ENCODE measurements at places on chromosomes 7 and 10. TPM values are rescaled to one million over a fixed set of nuclear protein-coding genes. Genes with fewer than 3 reads are reported as not detected.

PNLIP gene
- total RNA-seq = not detected

PRPS1L1 gene
- not detected for total RNA-seq

ZPBP gene
- not detected for total RNA-seq

UPK3B gene
- total RNA-seq = 7.6 TPM

ADAM12 gene
- not detected for total RNA-seq

HOXA5 gene
- 22.0 TPM for total RNA-seq

ASIC3 gene
- total RNA-seq = not detected

CNPY1 gene
- total RNA-seq = not detected

DNA sequence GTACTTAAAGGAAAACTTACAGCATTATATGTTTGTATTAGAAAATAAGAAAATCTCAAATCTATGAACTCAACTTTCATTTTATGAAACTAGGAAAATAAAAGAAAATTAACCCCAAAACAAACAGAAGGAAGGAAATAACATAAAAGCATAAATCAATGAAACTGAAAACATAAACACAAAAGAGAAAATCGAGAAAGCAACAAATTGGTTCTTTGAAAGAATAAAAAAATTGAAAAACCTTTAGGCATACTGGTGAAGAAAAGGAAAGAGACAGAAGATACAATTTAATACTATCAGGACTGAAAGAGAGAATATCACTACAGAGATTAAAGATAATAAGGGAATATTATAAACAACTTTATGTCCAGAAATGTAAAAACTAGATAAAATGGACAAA, 21.2 kb downstream of the PRTFDC1 start:
- no peaks in the 10 kb centered on the region for H3K4me1 ChIP-seq
- H3K36me3 ChIP-seq = no peaks in the 10 kb centered on the region
- H3K27ac ChIP-seq = no peak overlapping the region
- H3K4me3 ChIP-seq = no peak overlapping the region
- DNase-seq = no peak
- H3K27me3 ChIP-seq = no peaks in the 10 kb centered on the region

- no peak overlapping the region for H3K4me3 ChIP-seq
- no peak for DNase-seq
- H3K27ac ChIP-seq = no peak overlapping the region
- no peaks in the 10 kb centered on the region for H3K4me1 ChIP-seq
- no peaks in the 10 kb centered on the region for H3K27me3 ChIP-seq
- H3K36me3 ChIP-seq = no peaks in the 10 kb centered on the region
These were observed 67.0 kb upstream of the PLXNA4 start for GRCh38 chr7:132643302-132643701.

DNA sequence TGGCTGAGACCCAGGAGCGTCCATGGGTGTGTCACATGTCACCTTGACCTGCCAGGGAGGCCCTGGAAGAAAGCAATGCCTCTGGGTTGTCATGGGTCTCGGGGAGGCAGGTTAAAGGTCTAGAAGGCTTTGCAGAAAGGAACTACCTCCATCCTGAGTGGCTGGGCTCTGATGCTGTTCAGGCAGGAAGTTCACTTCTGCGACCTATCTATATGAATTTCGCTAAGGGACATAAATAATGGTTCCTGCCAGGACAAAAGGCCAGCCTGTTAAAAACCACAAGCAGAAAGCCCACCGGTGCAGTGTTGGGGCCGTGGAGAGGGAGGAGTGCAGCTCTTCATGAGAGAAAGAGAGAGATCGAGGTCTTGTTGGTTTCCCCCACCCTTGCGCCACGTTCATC, 182.9 kb downstream of the PTPN20 start:
- H3K27me3 ChIP-seq = no peaks in the 10 kb centered on the region
- H3K4me1 ChIP-seq = no peaks in the 10 kb centered on the region
- no peak overlapping the region for H3K27ac ChIP-seq

- peaks cover 35% of the 10 kb centered on the region for H3K4me1 ChIP-seq
- H3K27ac ChIP-seq = no peak overlapping the region
- no peak overlapping the region for H3K4me3 ChIP-seq
- H3K36me3 ChIP-seq = no peaks in the 10 kb centered on the region
These were observed 5.0 kb downstream of the NCOA4 start for GRCh38 chr10:46025406-46025805.

DNA sequence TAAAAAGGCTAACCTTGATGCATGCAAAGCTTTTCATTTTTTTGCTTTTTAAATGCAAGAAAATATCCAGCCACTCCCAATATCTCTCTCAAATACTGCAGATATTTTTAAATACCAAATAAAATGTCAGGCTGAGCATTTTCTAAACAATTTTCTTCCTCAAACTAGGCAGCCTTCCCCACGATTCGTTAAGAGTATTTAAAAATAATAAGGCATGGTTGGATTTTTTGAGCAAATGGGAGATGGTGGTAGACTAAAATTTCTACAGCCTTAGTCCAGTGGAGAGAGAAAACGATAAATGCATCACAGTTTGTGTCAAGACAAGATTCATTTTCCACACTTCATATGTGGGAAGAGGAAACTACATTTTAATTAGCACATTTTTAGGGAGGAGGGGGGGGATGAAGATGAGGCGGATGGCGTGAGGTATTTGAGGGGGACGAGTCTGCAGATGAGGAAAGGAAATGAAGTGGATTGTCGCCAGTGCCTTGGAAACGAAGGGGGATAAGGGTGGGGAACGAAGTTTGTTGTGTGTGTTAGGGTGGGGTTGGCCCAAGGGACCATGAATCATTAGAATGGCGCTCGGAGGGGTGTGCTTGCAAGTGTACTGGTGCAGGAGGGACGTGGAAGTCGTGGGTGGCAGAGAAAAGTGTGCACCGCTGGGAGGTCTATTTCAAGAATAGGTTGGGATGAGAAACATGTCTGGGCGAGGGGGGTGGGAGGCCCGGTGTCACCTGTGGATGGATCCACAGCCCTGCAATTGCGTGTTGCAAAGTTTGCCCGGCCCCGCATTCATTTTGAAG, 1.2 kb upstream of the ADD3 start:
- DNase-seq = peak; percentile 86
- peak overlapping the region; percentile 99 for H3K27ac ChIP-seq
- no peaks in the 10 kb centered on the region for H3K36me3 ChIP-seq
- peaks cover 11% of the 10 kb centered on the region for H3K4me1 ChIP-seq
- H3K4me3 ChIP-seq = peak overlapping the region; percentile 100
- H3K27me3 ChIP-seq = no peaks in the 10 kb centered on the region

GRCh38 chr7:105016709-105017656, 3.0 kb downstream of the KMT2E start:
- peak overlapping the region; percentile 100 for H3K27ac ChIP-seq
- no peak for DNase-seq
- peak overlapping the region; percentile 83 for H3K4me3 ChIP-seq
- no peaks in the 10 kb centered on the region for H3K4me1 ChIP-seq
- no peaks in the 10 kb centered on the region for H3K36me3 ChIP-seq

DNA sequence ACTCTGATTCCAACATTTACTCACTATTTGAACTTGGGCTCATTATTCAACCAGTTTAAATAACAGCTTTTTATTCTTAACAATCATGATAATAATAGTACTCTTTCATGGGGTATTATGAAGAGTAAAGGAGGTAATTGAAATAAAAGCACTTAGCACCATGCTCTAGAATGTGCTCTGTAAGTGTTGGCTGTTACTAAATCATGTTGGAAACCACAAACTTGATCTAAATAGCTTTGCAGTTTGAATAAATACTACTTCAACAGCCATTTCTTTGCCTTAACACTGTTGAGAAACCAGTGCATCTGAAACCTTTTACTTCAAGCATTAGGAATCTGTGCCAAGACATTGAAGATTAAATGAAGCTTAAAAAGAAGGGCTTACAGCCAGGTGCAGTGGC, 7.9 kb upstream of the UPF2 start:
- no peak overlapping the region for H3K4me3 ChIP-seq
- no peak overlapping the region for H3K27ac ChIP-seq
- no peaks in the 10 kb centered on the region for H3K27me3 ChIP-seq
- H3K4me1 ChIP-seq = no peaks in the 10 kb centered on the region
- no peak for DNase-seq

DNA sequence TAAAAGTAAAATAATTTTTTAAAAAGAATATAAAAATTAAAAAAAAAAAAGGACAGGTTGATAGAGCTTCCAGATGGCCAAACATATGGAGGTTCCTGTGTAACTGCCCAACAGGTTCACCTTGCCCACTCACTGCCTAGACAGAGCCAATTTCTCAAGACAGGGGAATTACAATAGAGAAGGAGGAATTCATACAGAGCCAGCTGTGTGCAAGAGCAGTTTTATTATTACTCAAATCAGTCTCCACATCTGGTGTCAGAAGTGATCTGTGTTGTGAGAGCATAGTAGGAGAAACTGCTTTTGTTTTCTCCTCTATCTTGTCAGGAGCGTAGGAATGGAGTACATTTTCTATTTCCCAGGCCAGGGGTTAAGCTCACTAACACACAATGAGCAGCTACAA, 31.0 kb downstream of the C7orf33 start:
- H3K36me3 ChIP-seq = no peaks in the 10 kb centered on the region
- H3K4me1 ChIP-seq = no peaks in the 10 kb centered on the region
- H3K27me3 ChIP-seq = no peaks in the 10 kb centered on the region
- DNase-seq = no peak
- no peak overlapping the region for H3K27ac ChIP-seq

GRCh38 chr7:39153647-39154046, 175.9 kb downstream of the POU6F2 start:
- H3K4me3 ChIP-seq = no peak overlapping the region
- H3K36me3 ChIP-seq = no peaks in the 10 kb centered on the region
- no peak overlapping the region for H3K27ac ChIP-seq
- H3K4me1 ChIP-seq = no peaks in the 10 kb centered on the region
- DNase-seq = no peak

- H3K4me1 ChIP-seq = no peaks in the 10 kb centered on the region
- H3K27ac ChIP-seq = no peak overlapping the region
- H3K27me3 ChIP-seq = no peaks in the 10 kb centered on the region
- H3K36me3 ChIP-seq = peaks cover 22% of the 10 kb centered on the region
- H3K4me3 ChIP-seq = no peak overlapping the region
These were observed 34.9 kb upstream of the TLL2 start for GRCh38 chr10:96548589-96548988.
